ENCODE measurements at places on chromosomes 6 and 20.

DNA sequence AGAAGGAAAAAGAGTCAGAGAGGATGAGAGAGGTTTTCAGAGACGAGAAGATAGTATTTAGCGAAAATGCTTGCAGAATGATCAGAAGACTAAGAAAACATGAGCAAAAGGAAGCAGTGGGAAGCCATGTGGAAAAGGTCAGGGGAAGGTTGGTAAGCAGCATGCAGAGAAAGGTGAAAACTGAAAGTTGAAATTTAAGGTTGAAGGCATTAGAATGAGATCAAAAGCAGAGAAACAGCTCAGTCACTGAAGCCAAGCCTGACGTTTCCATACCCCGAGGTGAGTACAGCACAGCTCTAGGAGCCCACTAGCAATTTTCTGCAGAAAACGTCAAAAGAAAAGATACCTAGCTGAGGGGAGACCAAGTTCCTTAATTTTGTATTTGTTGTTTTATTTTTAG, 19.1 kb upstream of the TFB1M start:
- no peak for DNase-seq

DNA sequence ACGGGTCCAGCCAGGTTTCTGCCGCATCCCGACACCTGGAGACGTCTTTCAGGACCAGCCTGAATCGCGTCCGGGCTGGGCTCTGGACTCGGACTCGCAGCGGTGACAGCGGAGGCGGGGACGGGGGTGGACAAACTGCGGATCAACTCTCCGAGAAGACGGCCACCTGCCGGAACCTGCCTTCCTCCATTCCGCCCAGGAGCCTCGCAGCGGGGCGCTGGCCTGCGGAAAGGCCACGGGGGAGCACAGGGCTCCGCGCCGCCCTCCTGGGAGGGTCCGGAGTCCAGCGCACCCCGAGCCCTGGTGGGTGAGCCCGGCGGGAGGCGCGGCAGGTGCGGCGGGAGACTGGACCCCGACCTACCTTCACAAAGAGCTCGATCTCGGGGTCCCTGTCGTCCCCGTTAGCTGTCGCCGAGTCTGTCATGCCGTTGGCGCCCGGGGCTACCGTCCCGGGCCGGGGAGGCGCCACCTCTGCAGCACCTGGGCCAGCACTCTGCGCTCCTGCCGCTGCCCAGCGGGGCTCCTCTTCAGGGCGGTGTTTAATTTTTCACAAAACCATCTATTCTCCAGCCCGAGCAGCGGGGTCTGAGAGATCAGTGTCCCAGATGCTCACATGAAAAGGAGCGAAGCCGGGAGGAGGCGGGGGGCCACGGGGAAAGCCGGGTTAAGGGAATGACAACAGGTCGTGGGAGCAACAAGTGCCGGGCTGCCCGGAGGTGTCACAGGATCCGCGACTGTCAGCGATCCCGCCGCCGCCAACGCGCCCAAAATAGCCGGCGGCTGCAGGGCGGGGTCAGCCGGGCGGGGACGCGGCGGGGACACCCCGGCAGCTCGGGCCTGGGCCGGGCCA, at the start of gene CLIC5:
CLIC5 (minus strand) TSS at position 742 of the 850 bp plus-strand sequence; CDS start at position 424, 318 bp downstream.
- no peak for DNase-seq

GRCh38 chr6:71134929-71135642, 153.5 kb upstream of the OGFRL1 start:
- DNase-seq, result no peak

DNA sequence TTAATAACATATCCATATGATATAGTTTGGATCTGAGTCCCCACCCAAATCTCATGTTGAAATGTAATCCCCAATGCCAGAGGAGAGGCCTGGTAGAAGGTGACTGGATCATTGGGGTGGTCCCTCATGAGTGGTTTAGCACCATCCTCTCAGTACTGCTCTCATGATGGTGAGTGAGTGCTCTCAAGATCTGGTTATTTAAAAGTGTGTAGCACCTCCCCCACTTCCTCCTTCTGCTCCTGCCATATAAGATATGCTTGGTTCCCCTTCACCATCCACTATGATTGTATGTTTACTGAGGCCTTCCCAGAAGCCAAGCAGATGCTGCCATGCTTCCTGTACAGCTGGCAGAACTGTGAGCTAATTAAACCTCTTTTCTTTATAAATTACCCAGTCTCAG, 22.9 kb downstream of the IRF4 start:
- no peak for DNase-seq

DNA sequence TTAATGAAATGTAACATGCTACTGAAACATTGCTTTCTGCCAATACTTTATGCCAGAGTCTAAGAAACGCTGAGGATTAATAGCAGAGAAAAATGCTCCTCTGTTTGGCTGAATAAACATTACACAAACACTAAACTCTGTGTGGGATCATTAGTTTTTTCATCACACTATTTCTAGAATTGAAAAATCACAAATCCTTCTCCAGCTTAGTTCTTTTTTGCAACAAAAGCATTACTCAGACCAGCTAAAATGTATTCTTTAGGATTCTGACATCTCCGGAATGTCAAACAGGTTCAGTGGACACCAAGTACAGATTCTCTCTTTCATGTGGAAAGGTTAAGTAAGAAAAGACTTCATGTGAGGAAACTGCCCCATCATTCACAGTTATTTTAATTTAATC, 226.9 kb downstream of the SIM1 start:
- no peak for DNase-seq

DNA sequence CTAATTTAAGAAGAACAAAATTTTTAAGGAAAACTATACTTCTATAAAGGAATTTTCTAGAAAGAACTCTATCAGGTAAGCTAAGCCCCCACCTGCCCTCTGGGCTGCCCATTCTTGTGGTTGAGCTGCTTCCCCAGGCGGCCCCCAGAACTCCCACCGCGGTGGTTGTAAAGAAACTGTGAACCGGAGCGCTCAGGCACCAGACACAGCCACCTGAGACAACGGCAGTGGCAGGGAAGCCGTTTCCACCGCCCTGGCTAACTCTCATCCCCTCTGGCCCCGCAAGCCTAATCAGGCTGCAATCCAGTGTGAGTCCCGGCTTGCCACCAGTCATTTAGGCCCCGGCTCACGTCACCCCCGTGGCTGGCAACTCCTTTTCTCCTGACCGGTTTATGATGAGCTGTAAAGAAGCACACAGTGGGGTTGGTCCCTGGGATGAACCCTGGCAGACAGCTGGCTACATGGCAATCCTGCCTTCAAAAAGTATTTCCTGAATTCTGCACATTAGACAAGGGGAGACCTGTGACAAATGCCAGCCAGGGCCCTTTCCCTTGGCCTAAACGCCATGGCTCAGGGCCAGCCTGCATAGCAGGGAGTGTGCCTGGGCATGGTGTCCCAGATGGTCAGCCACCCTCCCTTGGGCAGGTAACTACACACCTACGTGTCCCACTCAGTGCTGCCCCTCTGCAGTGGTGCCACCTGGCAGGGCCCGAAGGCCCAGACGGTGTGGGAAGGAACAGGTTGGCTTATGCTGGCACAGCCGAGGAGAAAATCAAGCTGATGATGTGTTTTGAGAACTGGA, 63.8 kb upstream of the GPR31 start:
- DNase-seq, result no peak

DNA sequence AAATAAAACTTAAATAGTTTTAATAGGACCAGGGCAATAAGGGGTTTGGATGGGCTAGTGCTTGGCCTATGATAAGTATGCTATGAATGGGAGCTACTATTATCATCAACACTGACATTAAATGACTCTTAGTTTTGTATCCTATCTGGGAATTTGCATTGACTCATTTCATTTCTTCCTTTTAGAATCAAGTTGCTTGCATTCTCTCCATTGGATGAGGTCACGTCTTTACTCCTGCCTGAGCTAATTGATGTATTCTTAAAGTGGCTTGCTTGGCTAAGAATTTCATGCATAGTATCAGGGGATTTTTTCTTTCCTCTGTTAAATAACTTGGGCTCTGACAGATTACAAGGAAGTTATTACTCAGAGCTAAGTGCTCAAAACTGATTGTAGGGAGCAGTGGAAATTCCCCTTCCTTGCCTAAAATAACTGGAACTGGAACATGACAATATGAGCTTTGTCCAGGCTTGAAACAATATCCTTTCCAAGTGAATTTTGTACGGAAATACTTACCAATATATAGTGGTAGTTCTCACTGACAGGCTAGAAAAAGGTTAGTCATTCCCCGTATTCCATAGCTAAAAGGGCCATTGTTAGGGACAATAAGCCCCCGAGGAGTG, 169.9 kb downstream of the BCAS1 start:
- DNase-seq, result no peak

- DNase-seq, result no peak
Measured at GRCh38 chr20:6882561-6883291, 115.2 kb downstream of the BMP2 start.

- DNase-seq, result no peak
Measured at GRCh38 chr6:97819710-97820109, 536.7 kb upstream of the MMS22L start.

GRCh38 chr6:97440590-97441176, 157.7 kb upstream of the MMS22L start:
- DNase-seq, result no peak

DNA sequence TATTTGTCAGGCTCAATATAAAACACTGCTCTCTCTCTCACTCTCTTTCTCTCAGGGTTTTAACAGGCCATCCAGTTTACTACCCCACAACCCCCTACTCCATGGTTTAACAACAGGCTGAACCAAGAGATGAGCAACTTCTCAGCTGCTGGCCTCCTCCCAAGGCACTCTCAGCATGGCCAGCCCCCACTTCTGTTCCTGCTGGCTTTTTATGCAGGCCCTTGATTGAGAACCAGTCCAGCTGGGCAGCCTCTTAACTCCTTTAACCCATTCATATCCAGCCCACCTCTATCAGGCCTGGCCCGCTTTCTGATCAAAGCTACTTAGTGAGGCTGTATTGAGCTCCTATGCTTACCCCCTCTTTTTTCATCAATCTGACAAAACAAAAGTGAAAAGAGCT, 346.8 kb upstream of the POU3F2 start:
- no peak for DNase-seq

DNA sequence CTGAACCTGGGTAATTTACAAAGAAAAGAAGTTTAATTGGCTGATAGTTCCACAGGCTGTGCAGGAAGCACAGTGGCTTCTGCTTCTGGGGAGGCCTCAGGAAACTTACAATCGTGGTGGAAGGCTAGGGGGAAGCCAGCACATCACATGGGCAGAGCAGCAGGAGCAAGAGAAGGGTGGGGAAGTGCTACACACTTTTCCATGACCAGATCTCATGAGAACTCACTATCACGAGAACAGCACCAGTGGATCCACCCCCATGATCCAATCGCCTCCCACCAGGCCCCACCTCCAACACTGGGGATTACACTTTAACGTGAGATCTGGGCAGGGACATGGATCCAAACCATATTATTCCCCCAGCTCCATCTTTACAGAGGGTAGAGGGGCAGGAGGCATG, 166.4 kb downstream of the NFATC2 start:
- no peak for DNase-seq

DNA sequence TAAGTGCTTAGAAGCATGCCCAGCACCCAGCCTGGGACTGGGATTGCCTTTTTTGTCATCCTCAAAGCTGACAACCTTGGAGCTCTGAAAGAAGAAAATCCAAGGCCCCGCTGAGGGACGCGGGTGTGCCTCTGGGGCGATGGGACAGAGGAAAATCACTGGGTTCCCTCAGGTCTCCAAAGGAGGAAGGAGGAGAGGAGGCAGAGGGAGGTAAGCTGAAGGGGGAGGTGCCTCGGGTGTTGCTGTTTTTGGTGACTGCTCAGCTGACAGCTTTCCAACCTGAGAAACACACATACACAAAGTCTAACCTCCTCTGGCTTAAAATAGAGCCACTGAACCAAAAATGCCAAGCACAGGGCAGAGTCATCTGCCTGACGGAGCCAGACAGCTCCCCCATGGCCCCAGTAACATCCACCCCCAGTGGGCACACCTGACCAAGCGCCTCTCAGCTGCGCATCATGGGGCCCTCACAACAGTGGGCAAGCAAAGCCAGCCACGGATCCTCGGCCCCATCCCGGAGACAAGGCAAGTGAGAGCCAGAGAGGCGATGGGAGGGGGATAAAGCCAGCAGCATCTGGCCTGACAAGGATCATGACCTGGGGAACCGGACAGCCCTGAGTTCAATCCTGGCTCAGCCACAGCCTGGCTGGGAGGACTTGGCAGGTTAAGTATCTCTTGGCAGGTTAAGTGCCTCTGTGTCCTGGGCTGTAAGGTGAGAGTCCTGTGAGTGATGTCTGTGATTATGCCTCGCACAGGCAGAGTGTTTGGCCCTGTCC, 3.2 kb upstream of the KCNK15 start:
- no peak for DNase-seq

DNA sequence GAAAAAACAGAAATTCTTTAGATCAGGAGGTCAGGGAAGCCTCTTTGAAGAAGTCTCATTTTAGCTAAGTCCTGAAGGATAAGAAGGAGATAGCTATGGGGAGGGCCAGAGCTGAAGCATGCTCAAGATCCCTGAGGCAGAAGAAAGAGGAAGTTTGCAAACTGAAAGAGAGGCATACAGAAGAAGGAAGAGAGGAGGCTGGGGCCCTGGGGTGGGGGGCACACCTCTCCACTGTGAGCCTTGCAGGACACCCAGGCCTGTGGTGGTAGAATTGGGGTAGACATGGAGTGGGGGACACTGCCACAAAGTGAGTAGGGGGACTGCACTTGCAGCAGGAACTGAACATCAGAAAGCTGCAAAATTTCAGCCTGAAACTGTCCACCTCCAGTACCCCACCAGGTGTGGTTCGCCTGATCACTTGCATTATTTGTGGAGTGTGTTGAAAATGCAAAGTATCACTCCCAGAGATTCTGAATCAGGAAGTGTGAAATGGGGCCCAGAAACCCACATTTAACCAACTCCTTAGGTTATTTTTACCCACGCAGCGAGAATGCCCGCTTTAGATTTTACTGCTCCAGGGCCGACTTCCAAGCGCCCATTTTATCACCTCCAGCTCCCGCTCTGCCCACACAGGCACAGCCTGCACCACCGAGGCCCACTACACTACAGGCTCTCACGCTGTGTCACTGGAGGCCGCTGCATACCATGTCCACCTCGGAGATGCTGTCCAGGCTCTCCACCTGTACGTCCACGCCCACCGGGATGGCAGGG, 44.0 kb downstream of the GABRR2 start:
- DNase-seq, result no peak
